ENCODE measurements at places on chromosomes 7 and 10.
A peak's percentile ranks its signal among the peaks of the same experiment; 100 is the strongest.

- no peak for DNase-seq
Measured at GRCh38 chr10:114392112-114392835, 12.0 kb downstream of the AFAP1L2 start.

GRCh38 chr7:18715988-18716387 lies 220.4 kb downstream of the HDAC9 start:
- no peak for DNase-seq

DNA sequence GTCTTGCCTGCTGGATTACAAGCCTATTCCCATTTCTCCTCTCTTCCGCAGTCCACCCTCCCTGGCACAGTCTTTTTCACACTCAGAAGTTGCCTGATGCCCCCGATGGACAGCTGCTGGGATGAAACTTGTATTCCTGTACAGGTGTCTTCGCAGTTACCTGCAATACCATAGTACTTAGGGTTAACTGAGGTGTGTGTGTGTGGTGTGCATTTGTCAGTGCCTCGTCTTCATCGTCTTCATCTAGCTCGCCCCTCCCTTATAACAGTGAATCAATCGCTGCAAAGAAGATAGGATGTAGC lies 11.0 kb downstream of the NXPH1 start:
- DNase-seq = no peak

GRCh38 chr7:34096198-34096651 lies 190.9 kb downstream of the BMPER start:
- DNase-seq = no peak

DNA sequence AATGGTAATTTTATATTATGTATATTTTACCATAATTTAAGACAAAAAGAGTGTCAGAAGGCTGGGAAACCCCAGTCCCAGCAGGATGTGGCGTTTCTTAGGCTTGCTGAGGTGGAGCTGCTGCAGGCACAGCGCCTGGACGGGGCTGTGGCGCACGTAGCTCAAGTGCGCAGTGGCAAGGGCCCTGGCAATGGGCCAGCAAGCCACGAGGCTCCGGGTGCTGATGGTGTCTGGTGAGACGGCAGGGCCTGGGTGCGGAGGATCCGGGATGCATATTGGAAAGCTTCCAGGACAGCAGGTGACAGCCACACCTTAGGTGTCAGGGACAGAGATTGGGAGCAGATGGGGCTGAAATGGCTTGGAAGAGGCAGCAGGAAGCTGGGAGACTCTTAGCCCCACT lies 37.2 kb downstream of the CLEC2L start:
- DNase-seq = no peak

- no peak for DNase-seq
Measured at GRCh38 chr10:96697438-96697837, 22.9 kb downstream of the PIK3AP1 start.

GRCh38 chr7:69762821-69763352 lies 164.6 kb downstream of the AUTS2 start:
- no peak for DNase-seq

GRCh38 chr7:10612950-10613349 lies 360.7 kb upstream of the PHF14 start:
- DNase-seq = no peak

DNA sequence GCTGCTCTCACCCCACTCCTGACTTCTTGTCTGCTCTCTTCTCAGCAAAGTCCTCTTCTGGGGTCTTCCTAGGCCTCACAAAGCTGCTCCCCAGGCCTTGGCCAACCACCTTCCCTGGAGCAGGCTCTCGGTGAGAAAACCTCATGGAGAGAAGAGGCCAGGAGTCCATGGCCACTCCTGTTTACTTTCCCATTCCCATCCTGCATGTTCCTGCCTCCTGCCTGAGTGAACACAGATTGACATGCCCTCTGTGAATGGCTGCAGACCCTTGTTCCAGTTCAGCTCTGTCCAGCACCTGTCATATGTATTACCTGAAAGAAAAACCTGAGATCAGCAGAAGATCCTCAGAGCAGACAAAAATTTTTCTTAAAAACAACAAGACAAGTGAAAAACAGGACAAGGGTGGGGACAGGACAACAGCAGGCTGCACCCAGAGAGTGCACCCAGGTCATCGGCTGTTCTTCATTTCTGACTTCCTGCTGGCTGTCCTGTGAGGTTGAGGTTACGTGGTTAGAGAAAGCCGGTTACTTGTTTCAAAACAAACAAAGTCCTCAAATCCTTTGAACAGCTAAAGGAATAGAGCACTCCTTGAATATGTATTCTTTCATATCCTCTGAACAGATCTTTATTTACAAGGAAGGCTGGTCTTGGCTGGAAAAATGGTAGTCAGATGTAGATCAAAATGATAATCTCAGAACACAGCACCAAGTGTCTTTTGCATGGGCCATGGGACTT lies 34.0 kb upstream of the DLD start:
- DNase-seq = no peak

DNA sequence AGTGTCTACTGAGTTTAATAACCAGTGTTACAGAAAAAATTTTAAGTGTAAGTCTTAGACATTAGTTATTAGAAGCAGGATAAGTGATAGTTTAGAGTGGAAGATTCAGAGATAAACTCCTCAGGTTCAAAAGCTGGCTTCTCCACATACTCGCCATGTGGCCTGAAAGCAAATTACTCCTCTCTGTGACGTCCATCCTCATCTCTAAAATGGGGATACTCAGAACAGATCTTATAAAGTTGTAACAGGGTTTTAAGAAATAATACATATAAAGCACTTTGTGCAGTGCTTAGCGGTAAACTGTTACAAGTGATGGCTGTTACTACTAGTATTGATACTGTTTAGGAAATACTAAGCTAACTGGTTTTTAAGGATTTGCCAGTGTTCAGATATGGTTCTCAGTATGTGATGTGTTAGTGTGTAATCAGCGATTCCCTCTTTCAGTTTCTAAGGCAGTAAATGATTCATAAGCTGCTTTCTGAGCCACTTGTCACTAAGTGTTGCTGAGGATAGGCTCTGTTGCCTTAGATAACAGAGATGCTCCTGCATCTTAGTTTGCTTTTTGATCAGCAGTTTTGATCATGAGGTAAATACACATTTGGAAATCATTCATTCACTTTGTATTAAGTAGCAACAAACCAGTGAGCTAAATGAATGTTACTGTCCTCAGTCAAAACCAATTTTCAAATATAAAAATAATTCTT lies 58.7 kb downstream of the CYP51A1 start:
- no peak for DNase-seq

- DNase-seq = no peak
Measured at GRCh38 chr10:16934461-16934860, 117.2 kb upstream of the RSU1 start.

DNA sequence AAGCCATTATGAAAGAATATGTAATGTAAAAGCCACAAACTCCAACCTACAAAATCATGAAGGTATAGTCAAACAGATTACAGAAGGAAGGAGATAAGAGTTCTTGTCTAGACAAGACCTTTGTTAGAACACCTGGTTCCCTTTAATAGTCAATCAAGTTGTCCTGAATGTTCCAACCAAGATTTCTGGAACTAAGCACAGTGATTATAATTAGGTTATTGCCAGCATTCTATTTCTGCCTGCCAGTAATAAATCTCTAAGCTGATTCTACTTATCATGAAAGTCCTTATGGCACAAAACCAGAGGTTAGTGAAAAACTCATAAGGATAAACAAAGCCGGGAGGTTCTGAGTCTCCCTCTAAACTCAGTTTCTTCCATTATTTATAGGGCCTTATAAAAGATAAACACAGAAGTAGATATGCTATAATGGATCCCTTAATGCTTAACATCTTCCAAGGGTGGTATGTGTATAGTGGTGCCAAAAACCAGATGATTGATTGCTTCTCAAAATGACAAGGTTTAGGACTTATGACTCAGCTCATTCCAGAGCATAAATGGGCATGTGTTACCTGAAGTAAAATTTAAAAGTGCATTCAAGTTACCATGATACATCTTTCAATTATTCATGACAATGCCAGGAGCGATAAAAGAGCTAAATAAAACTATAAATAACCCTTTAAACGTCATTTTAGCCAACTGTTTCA lies 237.2 kb downstream of the CSTF2T start:
- DNase-seq = no peak

DNA sequence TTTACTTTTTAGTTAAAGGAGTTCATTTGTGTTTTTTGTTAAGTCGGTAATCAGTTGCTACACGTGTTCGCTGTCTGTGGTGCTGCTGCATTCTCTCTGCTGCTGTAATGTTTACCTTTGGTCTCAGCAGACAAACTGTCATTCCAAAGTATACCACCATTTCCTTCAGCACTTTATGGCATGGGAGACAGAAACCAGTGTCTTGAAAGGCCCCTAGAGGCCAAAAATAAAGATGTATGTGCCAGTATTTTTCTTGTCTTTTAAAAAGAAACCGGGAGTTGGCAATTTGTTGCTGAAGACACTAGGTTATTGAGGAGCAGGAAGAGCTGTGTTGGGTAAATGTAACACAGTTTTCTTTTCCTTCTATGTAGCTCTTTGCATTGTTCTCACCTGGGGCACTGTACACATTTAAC lies 24.1 kb downstream of the ZNF92 start:
- DNase-seq = peak; percentile 30

DNA sequence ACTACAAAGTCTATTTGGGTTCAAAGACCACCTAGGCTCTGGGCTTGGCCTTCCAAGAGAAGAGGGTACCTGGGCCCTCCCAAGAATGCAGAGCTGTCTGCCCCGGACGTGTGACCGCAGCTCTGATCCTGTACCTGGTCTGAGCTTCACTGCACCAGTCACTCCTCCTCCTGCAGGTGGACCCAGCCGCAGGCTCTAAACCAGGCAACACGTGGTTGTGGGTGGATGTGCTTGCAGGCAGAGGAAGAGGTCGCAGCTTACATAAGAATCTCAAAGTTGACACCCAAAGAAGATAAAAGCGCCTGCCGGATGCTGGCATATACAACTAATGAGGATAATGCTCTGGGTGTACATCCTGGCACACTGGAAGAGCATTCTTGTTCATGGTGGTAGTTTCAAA lies 9.4 kb upstream of the PFKP start:
- DNase-seq = no peak

- no peak for DNase-seq
Measured at GRCh38 chr10:13767676-13768178, 181.0 kb downstream of the PRPF18 start.

DNA sequence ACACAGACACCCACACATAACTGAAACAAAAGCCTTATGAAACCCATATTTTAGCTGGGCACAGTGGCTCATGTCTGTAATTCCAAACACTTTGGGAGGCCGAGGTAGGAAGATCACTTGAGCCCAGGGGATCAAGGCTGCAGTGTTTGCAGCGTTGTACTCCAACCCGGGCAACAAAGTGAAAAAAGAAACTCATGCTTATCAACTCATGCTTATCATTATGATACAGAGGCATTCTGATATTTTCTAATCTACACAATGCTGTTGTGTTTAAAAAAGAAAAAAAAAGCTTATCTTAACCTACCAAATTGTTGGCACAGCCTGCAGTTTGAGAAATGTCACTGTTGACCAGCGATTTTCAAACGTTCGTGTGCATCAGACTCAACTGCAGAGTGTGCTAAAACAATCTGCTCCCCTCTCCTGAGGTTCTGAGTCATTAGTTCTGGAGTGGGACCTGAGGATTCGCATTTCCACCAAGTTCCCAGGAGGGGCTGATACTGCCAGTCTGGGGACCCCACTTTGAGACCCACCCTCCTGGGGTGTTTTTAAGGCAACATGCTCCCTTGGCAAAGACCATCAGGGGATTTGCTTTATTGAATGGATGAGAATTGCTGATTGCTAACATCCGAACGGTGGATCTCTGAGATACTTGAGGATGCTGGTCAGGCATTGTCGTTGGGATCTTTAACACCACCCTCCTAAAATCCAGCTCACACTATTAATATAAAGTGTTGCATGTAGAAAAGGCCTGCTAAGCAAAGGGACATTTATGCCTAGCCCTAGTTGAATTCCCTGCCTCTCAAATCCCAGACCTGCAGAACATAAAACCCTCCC lies 16.2 kb downstream of the CHST3 start:
- no peak for DNase-seq

GRCh38 chr10:27719052-27719451 lies 26.6 kb downstream of the MKX start:
- DNase-seq = no peak

GRCh38 chr10:23568996-23569395 lies 130.1 kb downstream of the OTUD1 start:
- no peak for DNase-seq

- DNase-seq = no peak
Measured at GRCh38 chr10:90769946-90770841, 87.6 kb downstream of the HTR7 start.

DNA sequence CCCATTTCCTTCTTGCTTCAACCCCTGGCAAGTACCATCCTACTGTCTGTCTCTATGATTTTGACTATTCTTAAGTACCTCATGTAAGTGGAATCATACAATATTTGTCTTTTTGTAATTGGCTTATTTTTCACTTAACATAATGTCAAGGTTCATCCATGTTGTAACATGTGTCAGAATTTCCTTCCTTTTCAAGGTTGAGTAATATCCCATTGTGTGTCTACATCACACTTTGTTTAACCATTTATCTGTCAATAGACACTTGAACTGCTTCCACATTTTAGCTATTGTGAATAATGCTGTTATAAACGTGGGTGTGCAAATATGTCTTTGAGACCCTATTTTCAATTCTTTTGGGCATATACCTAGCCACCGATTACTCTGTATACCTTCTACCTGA lies 14.0 kb upstream of the CDK14 start:
- no peak for DNase-seq

- no peak for DNase-seq
Measured at GRCh38 chr7:55335151-55335550, 30.0 kb upstream of the LANCL2 start.

GRCh38 chr7:28078036-28078901 lies 102.3 kb downstream of the JAZF1 start:
- DNase-seq = peak; percentile 28

DNA sequence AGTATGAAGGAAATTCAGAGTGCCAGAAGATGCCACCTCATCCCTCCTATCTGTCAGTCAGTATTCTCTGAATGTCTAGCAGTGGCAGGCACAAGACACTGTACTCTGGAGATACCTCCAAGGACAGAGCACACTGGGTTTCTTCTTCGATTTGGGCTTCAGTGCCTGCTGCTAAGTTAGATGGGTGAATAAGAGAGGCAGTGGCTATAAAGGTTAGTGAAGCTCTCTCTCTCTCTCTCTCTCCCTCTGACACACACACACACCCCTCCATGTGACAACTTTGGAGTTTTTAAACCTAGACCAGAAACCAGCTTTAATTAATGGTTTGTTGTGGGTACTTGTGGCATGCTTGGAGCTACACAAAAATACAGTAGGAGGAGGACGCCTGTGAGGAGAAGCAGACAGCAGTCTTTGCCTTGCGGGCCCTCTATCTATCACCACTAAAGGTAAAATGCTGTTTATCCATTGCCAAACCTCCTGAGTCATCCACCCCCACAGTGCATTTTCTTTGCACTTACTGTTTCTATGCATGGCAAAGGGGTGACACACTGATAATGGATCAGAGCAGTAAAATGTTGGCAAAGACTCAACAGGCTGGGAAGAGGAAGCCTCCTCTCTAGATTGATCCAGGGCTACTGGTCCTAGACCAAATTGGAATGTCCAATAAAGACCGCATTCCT lies 102.5 kb downstream of the TRIL start:
- peak; percentile 7 for DNase-seq

DNA sequence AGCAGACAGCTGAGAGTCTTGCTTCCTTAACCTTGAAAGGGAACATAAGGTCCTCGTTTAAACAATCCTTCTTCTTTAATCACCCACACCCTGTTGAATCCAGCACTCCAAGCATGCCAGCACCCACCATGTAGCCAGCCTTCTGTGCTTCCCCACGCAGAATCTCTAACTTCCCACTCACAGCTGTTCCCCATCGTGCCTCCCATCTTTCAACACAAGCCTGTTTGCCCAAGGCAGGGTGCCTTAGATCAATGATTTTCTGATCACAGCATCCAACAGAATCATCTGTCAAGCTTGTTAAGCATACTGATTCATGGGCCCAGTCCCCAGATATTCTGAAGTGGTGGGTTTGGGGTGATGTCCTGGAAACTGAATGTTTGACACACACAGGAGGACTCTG lies 530.8 kb downstream of the SH2D4B start:
- DNase-seq = no peak
